ENCODE measurements at places on chromosomes 5 and 9.

- no peak for DNase-seq
Measured at GRCh38 chr9:129604766-129605163, 16.1 kb downstream of the C9orf50 start.

- DNase-seq, result no peak
Measured at GRCh38 chr5:35473589-35473988, 144.1 kb upstream of the SPEF2 start.

- no peak for DNase-seq
Measured at GRCh38 chr9:105038051-105038450, 110.1 kb upstream of the ABCA1 start.

DNA sequence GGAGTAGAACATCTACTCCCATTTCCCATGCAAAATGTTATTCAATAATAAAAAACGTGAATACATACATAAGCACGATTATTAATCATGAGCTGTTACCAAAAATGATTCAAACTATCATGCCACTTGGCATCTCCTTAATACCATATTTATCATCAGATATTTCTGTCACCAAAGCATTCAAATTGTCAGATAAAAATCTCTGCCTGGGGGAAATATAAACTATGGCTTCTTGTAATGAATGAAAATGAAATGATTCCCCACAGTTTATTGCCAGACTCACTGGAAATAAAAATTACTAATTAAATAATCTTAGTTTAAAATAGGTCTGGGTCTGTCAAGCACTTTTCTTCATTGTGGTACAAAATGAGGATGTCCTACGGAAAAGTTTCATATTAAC lies 265.4 kb downstream of the EDIL3 start:
- DNase-seq, result no peak

- no peak for DNase-seq
Measured at GRCh38 chr9:37953206-37953774, 49.4 kb upstream of the SLC25A51 start.

- no peak for DNase-seq
Measured at GRCh38 chr5:178201221-178201926, 3.0 kb upstream of the HNRNPAB start.

GRCh38 chr5:115184770-115185169 lies 15.1 kb upstream of the TRIM36 start:
- no peak for DNase-seq

- no peak for DNase-seq
Measured at GRCh38 chr5:132674671-132675506, 1.1 kb downstream of the IL4 start.

- DNase-seq, result no peak
Measured at GRCh38 chr5:34582371-34582770, 73.8 kb upstream of the RAI14 start.

GRCh38 chr5:34919077-34919476 lies 3.6 kb downstream of the BRIX1 start:
- DNase-seq, result no peak

- peak; percentile 22 for DNase-seq
Measured at GRCh38 chr9:123481209-123481865, 125.3 kb downstream of the CRB2 start.

DNA sequence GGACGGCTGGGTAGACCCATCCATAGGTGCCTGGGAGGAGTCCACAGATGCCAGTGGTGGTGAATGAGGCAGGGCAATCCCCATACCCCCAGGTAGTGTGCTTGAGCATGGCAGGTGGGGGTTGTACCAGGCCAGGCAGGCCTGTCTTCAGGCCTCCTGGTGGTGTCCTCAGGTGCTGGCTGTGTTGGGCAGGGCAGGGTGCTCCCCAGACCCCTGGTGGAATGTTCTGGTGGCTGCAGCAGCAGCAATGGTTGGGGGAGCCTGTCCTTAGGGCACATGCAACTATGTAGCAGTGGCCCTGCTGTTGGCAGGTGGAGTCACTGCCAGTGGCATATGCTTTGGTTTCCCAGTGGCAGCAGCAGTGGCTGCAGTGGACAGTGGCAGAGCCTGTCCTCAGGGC lies 10.0 kb downstream of the ALG2 start:
- DNase-seq, result no peak

- no peak for DNase-seq
Measured at GRCh38 chr5:1681955-1682354, 117.7 kb downstream of the MRPL36 start.

- no peak for DNase-seq
Measured at GRCh38 chr5:167485061-167485774, 806.2 kb upstream of the WWC1 start.

- DNase-seq, result no peak
Measured at GRCh38 chr5:78009937-78010527, 233.9 kb upstream of the TBCA start.

GRCh38 chr5:141765896-141766551 lies 84.0 kb upstream of the ARAP3 start:
- no peak for DNase-seq

GRCh38 chr9:115913696-115914095 lies 239.9 kb upstream of the PAPPA start:
- no peak for DNase-seq

DNA sequence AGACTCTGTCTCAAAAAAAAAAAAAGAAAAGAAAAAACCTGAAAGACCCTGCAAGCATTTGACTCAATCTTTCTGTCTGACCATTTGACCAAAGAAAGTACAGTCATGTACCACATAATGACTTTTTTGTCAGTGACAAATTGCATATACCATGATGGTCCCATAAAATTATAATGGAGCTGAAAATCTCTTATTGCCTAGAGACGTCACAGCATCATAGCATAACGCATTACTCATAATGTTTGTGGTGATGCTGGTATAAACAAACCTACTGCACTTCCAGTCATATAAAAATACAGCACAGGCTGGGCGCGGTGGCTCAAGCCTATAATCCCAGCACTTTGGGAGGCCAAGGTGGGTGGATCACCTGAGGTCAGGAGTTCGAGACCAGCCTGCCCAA lies 10.5 kb downstream of the ECM2 start:
- DNase-seq, result no peak

DNA sequence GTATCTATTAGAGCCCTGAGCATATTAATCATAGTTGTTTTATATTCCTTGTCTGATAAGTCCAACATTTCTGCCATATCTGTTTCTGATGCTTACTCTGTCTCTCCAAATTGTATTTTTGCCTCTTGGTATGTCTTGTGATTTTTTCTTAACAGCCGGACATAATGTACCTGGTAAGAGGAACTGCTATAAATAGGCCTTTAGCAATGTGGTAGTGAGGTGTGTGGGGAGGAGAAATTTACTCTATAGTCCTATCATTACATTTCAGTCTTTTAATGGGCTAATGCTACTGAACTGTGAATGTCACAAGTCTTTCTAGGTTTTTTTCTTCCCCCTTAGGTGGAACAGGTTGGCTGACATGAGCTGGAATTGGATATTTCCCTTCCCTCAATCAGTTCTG lies 176.1 kb upstream of the FGF10 start:
- DNase-seq, result no peak

- DNase-seq, result no peak
Measured at GRCh38 chr9:136821826-136822544, 14.2 kb downstream of the RABL6 start.

DNA sequence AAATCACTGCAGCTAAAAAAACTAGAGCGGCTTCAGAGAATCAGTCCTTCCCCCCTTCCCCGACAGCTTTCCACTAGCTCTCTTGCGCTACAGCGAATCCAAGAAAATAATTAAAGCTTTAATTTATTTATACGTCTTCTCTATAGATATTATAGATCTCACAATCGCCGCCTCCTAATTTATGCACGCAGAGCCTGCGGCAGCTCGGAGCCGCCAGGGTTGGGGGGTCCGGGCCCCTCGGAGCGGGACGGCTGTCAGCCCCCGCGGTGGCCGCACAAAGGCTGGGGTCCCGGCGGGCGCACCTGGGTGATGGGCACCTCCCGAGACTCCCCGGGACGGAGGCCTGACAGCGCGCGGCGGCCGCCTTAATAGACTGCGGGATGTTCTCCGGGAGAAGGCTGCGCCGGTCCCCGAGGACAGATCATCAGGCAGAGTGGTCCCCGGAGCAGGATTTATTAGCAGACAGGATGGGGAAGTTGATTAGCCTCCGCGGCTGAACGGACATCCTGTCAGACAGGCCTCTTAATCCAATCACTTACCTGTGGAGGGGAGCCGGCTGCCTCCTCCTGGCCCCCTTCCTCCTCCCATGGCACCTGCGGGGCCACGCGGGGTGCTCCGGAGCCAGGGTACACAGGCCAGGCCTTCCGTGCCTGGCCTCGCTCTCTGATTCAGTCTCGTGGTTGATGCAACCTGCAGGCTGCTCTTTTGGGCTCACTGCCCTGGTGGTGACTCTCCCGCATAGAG lies 166.8 kb downstream of the MELK start:
- no peak for DNase-seq

GRCh38 chr9:108854641-108855528 lies 901 bp downstream of the ACTL7B start:
- DNase-seq, result no peak

GRCh38 chr5:181043285-181044092 lies 3.4 kb downstream of the BTNL9 start:
- no peak for DNase-seq

GRCh38 chr9:83340451-83340850 lies 197.8 kb downstream of the FRMD3 start:
- no peak for DNase-seq

DNA sequence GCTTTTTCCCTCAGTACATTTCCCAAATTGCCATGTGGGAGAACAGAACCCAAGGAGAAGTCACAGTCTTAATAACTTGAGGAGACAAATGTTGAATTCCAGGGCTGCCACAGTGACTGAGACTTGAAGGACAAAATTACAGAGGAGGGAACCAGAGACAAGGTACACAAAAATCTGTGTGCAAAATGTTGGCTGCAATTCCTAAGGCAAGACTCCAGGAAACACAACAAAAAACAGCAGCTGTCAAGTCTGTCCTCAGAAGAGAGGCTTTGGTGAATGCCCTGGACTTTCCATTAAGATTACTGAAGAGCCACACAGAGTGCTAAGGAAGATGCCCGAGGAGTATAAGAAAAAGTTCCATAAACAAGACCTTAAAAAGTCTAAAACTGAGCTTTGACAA lies 21.1 kb downstream of the AP3B1 start:
- no peak for DNase-seq

- no peak for DNase-seq
Measured at GRCh38 chr9:72092820-72093219, 32.4 kb upstream of the C9orf57 start.

DNA sequence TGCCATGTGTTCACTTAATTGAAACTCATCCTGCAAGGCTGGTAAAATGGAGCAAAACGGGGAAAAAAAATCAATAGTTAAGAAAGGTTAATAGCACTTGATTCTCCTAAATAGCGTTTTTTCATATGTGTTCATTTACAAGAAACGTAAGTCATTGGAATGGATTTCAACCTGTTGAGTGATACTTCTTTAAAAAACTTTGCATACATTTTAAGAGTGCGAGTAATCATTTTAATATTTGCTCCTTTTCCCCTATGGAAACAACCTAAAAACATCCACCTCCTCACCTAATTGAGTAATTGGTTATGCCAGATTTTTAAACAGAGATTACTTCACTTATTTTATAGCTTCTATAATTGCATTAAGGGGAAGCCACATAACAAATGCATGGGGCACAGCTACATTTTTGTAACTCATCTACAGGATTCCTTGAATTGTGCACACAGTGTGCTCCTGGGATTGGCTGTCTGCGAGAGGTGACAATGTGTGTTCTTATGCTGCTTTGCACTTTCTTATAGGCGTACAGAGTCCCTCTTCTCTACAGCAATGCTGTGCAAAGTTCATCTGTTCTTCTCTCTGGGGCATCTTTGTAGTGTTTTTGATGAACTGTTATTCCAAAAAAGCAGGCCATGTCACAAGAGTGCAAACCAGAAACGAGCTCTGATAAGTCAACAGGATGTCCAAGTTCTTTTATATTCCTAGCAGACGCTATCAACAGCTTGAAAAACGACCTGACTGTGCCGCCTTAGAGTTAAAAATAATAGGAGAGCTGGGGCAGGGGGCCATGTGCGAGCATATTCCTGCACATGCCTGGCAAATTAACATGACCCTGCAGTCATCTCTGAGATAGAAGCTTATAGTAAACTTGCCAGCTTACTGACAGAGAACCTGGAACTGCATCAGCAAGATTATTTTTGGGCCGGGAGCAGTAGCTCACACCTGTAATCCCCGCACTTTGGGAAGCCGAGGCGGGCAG lies 117.9 kb downstream of the GOLPH3 start:
- no peak for DNase-seq

GRCh38 chr9:13719446-13719845 lies 440.0 kb upstream of the MPDZ start:
- no peak for DNase-seq

DNA sequence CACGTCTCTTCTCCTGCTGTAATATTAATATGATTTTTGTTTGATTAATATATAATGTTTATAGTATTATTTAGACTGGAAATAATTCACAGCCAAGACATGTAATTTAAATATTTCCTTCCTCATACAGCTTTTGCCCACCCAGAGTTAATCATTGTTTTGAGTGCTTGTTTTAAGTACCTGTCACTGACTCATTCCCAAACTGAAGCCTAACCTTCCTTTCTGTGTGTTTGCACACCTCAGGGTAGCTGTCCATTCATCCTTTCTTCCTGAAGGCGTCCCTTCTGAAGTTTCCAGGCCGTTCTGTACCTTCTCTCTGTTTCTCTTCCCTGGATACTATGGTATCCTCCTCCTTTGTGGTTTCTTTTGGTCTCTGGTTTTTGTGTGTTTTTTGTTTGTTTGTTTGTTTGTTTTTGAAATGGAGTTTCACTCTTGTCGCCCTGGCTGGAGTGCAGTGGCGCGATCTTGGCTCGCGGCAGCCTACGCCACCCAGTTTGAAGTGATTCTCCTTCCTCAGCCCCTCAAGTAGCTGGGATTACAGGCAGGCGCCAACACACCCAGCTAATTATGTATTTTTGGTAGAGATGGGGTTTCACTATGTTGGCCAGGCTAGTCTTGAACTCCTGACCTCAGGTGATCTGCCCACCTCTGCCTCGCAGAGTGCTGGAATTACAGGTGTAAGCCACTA lies 312.4 kb downstream of the DOCK8 start:
- DNase-seq, result no peak

DNA sequence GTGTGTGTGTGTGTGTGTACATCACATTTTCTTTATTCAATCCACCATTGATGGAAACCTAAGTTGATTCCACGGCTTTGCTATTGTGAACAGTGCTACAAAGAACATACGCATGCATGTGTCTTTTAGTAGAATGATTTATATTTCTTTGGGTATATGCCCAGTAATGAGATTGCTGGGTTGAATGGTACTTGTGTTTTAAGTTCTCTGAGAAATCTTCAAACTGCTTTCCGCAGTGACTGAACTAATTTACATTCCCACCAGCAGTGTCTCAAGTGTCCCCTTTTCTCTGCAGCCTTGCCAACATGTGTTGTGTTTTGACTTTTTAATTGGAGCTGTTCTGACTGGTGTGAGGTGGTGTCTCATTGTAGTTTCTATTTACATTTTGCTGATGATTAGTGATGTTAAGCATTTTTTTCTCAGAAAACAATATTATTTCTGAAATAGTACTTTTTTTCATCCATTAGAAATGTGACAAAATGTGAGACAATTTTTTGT lies 769.7 kb downstream of the TAF11L14 start:
- DNase-seq, result no peak

DNA sequence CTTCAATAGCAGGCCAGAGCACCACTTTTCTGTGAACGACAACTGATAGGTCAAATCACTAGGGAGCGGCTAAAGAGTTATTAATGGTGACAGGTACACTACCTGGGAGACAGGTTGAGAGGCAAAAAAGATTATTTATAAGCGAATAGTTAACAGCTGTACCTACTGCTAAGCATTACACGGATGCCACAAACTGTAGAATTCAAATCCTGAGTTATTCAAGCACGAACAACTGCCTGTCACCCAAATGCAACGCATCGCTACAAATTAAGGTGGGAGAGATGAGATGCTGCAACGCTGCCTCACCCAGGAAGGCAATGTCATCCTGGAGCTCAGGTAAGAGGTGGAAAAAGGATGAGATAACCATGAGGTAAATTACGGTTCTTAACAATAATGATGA lies 342.9 kb downstream of the BNC2 start:
- no peak for DNase-seq
